ENCODE measurements at places on chromosomes 6 and 20.
A peak's percentile ranks its signal among the peaks of the same experiment; 100 is the strongest.

- DNase-seq: no peak
Measured at GRCh38 chr6:169589293-169589692, 112.5 kb downstream of the WDR27 start.

DNA sequence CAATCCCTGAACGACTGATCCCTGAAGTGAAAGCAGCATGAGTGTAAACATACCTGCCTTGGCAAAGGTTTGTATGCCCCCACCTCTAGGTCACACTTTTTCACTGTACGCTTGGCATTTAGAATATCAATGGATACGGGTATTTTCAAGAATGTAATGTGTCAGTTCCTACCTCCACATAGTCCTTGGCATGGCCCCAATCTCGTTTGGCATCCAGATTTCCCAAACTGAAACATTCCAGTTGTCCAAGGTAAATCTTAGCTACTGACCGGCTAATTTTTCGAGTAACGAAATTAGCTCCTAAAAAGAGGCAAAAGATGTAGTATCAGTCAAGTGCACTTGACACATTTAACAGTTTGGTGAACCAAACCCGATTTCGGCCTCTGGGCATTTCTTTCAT lies 315.5 kb downstream of the GMDS start:
- DNase-seq: no peak

DNA sequence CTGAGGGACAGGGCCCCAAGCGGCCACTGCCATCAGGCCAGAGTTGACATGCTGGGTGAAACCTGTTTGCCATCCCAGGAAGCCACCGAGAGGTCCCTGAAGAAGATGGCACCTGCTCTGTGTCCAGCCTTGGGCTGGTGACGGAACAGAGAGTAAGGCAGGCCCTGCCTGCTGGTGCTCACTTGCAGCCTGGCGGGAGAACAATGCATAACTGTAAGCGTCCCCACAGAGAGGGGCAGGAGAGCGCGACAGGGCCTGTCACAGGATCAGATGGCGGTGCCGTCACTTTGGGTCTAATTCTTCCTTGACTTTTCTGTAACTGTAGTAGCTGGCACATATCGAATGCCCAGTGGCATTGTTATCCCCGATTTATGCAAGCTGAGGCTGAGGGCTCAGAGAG lies 29.0 kb upstream of the VSTM2L start:
- no peak for DNase-seq

DNA sequence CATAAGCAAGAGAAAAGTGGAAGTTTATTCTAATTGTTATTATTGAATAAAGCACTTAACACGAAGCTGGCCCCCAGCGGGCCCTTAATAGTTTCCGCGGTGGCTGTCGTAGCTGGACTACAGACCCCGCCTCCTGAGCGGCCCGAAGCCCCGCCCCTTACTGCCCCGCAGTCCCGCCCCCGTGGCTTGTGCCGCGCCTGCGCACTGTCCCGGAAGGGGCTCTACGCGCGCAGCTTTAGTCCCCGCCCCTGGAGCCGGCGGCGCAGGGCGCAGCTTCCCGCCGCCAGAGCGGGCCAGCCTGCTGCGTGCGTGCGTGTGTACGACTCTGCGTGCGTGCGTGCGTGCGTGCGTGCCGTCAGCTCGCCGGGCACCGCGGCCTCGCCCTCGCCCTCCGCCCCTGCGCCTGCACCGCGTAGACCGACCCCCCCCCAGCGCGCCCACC lies at the start of gene VAPB:
VAPB (plus strand) TSS at position 348 of the 442 bp plus-strand sequence. CDS start 231 bp downstream, outside the sequence.
- peak; percentile 89 for DNase-seq

- DNase-seq: peak; percentile 99
Measured at GRCh38 chr6:53615633-53616449, 49.7 kb downstream of the KLHL31 start.

DNA sequence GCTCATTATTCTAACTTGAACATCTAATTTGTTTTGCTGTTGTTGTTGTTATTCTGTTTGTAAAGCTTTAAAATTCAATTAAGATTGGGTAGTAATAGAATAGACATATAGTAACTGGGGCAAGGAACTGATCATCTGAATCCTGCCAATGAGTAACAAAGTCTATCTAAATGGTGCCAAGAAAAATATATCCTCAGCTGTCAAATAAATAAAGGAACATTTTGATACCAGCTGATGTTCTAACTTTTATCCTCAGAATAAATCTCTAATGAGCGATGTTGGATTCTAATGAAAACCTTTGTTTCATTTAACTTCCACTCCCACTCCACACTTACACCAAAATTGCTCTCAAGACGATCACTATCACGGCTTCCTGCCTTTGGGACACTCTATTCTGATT lies 210.9 kb downstream of the TINAG start:
- DNase-seq: peak; percentile 11

DNA sequence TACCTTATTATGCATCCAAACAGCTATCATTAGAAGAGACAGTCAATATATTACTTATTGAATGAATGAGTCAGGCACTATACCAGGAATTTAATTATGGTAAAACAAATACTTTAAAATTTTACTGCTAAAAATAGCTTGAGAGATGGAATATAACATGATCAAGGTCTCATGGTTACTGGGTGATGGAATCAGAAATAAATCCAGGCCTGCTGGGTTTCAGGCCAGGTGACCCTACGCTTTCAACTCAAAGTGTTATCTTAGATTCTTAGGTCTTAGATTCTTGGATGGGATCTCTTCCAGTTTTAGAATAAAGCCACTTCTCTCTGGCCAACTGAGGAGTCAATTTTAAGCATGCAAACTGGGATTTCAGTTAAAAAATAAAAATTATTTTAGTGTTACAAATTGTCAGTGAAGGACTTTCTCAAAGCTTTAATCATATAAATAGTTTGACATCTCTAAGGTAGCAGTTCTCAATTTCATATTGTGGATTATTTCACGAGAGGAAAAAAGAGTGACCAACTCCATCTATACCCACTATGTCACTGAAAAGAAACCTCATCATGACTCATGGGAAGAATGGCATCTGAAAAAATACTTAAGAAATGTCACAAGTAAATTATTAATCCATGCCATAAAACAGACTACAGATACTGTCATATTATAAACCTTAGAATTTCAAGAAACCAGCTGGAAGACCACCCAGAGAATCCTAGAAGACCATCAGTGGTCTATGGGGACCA lies 283.4 kb upstream of the RUNX2 start:
- peak; percentile 69 for DNase-seq

- DNase-seq: no peak
Measured at GRCh38 chr6:10391799-10392198, 23.1 kb downstream of the TFAP2A start.

DNA sequence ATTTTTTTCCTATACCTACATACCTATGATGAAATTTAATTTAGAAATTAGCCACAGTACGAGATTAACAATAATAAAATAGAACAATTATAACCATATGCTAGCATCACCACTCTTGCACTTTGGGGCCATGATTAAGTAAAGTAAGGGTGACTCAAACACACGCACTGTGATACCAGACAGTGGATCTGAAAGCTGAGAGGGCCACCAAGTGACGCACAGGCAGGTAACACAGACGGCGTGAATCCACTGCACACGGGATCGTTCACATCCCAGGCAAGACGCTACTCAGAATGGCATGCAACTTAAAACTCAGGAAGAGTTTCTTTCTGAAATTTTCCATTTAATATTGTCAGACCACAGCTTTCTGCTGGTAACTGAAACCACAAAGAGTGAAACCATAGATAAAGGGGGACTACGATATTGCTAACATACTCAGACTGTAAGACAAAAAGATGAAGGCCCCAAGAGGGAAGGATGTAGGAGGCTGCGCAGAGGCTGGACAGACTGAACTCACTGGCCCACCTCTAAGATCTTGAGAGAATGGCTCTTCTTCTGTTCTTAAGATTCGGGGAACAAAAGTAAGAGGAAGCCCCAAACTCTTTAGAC lies 17.9 kb downstream of the RRBP1 start:
- DNase-seq: no peak

DNA sequence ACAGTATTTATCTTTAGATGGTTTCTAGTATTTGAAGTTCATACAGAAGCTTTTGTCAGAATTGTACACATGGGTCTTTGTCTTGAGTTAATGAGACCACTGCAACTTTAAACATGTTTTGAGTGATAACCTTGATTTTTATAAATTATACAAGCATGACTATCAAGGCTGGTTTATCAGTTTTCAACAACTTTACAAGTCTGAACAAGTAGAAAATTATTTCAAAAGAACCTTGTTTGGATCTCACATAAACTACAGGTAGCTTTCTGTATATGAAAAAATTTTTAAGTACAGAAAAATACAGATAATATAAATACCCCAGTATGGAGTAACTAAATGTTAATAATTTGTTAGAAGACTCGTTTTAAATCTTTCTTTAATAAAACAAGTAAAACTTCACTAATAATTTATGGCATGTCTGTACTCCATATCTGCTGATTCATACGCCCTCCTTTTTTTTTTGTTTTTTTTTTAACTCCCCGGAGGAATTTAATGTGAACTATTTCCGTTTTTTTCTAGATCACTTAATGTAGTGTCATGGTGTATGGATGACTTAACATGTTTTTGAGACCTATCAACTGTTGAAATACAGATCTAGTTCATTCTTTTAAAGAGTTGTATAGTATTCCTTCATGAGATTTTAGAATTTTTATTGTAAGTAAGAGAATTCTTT lies 18.3 kb downstream of the VAPB start:
- peak; percentile 81 for DNase-seq

DNA sequence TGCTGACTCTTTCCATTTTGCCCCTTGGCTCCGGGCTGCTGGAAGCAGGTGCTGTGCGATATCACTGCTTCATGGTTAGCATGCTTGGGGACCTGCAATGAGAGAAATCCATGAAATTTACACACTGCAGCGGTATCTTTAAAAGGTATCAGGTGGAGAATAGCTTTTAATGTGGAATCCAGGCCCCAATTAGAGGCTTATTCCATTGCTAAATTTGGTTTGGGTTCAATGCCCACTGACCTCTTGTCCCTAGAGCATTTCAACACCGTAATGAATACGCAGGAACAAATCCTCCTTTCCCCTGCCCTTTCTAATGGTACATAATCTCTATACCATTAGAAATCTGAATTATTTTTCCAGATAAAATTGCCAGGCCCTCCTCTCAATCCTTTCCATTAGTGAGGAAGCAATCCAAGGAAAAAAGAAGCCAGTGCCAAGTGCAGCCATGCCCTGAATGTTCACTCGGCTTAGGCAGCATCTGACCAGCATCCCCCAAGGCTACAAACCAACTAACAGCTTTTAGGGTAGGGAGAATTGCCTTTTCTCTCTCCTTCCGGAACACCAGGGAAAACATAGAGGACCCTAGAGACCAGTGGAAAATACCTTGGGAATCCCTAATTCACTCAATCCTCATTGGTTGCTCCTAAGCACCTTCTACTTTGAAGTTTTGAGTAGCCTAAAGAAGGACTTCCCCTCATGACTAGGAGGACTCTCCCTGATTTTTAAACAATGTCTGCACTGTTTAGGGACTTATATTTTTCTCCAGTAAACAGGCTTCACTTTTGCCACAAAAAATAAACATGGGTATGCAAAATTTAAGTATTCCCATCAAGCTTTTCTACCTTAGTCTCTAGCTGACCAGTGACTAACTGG lies 143.1 kb downstream of the QRSL1 start:
- DNase-seq: no peak

GRCh38 chr6:102986086-102986485 lies 1592.6 kb downstream of the GRIK2 start:
- DNase-seq: no peak

GRCh38 chr6:104969785-104970581 lies 13.1 kb downstream of the LIN28B start:
- DNase-seq: no peak

Data from Caki2 (cell line).